ENCODE measurements at places on chromosomes 4 and X. TPM values are rescaled to one million over a fixed set of nuclear protein-coding genes. Genes with fewer than 3 reads are reported as not detected.
A peak's percentile ranks its signal among the peaks of the same experiment; 100 is the strongest.

TRIM2 gene
- 6.0 TPM for total RNA-seq

CFI gene
- 4.3 TPM for total RNA-seq

DNA sequence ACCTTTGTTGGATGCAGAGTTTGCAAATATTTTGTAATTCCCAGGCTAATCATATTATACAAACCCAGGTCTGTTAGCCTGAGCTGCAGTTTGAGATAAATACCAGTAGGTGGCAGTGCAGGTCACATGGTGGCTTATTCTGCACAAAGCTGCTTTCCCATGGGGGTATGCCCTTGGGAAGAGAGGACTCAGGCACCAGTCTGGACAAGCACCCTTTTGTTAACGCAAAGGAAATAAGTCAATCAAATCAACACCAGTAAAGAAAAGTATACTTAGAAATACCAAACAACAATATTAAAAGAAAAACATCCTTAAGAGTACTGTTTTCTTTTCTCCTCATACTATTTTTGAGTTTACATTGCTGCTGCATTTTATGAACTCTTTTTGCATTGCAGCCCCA lies 389.0 kb upstream of the ZFP42 start:
- no peak for DNase-seq

P2RY10 gene
- 0.49 TPM for total RNA-seq

- no peak for DNase-seq
Observed at GRCh38 chr4:146327859-146328650, 113.7 kb downstream of the REELD1 start.

GRCh38 chr4:8097141-8097541 lies 61.5 kb downstream of the ABLIM2 start:
- DNase-seq: peak; percentile 93

CPE gene
- 18.2 TPM for total RNA-seq

GRCh38 chrX:105168577-105168976 lies 51.9 kb downstream of the TEX13A start:
- no peak for DNase-seq

LPAR4 gene
- total RNA-seq: not detected
